Cardiac fibroblast (primary cell): ENCODE measurements at places on chromosomes 12 and 14.
A peak's percentile ranks its signal among the peaks of the same experiment; 100 is the strongest.

DNA sequence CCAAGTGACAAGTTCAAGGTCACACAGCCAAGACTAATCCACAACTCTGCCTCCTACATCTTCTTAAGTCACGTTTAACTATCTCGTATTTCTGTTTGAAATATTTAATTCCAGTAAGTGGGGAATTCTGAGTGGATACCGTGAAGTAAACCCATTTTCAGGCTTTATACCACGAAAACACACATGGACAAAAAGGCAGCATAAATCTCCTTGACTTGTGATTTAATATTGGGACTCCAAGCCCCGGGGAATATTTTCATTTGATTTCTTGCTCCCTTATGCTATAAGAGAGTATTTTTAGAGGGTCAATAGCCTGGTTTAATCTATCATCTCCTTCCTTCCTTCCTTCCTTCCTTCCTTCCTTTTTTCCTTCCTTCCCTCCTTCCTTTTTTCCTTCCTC lies 716.7 kb downstream of the VRK1 start:
- DNase-seq: no peak

- DNase-seq: no peak
Measured at GRCh38 chr12:52587563-52587962, 13.7 kb downstream of the KRT72 start.

GRCh38 chr12:26001530-26001929 lies 43.0 kb downstream of the RASSF8 start:
- DNase-seq: no peak

- DNase-seq: no peak
Measured at GRCh38 chr12:72075401-72075800, 136.8 kb downstream of the TPH2 start.

- DNase-seq: peak; percentile 50
Measured at GRCh38 chr12:114425031-114425626, 19.2 kb upstream of the TBX5 start.

DNA sequence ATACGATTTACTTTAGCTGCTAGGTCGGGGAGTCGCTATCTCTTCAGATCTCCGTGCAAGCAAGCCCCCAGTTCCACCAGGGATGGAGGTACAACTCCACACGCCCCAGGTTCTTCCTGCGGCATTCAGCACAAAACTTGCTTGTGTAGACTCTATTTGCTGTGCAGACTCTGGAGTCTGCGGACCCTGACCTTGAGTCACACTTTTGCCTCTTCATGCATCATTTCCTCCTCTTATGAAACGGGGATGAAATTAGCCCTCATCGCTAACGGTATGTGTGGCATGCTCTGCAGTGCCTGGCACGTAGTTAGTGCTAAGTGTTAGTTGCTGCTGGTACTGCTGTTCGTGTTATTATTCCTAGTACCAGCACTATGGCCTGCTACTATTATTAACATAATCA lies 84.4 kb downstream of the TMEM132D start:
- DNase-seq: no peak

- DNase-seq: no peak
Measured at GRCh38 chr12:76124456-76124855, 40.0 kb upstream of the NAP1L1 start.

- no peak for DNase-seq
Measured at GRCh38 chr14:45048385-45048784, 35.5 kb upstream of the PRPF39 start.

DNA sequence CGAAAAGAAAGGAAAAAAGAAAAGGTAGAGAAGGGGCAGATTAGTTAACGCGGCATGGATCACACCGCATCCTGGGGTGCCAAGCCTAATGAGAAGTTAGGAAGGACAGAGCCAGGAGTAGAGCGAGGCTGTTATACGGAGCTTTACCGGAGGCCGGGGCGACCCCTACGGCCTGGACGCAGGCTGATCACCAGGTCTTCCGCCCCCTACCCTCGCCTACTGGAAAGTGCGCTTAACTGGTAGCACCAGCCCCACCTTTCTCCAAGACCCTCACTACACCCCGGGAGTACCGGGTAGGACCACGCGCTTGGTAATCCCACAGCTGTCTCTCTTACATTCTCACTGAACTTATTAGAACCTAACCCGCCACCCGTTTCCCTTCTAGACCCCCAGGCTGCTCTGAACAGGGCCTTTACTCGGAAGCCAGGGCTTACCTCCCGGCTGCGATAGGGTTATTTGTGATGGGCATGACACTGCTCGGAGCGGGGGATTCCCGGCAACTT lies 33.8 kb downstream of the WBP11 start:
- DNase-seq: peak; percentile 41

DNA sequence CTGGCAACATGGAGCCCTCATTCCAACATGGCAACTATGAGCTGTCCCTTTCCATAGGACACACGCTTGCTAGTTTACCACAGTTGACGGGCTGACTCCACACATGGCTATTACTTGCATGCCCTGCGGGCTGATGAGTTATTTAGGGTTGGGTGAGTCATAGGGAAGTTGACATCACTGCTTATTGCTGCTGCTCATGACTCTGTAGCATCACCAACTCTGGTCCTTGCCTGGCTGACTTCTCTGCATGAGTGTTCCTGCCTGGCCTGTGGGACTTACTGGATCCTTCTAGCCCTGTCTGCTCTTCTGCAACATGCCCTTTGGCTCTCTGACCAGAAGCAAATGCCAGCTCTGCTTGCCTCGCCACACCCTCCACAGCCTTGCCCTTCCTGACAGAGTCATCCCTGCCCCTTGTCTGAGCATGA lies 199.5 kb downstream of the ANO6 start:
- peak; percentile 91 for DNase-seq

GRCh38 chr12:12079291-12079690 lies 8.6 kb downstream of the BCL2L14 start:
- DNase-seq: peak; percentile 39

DNA sequence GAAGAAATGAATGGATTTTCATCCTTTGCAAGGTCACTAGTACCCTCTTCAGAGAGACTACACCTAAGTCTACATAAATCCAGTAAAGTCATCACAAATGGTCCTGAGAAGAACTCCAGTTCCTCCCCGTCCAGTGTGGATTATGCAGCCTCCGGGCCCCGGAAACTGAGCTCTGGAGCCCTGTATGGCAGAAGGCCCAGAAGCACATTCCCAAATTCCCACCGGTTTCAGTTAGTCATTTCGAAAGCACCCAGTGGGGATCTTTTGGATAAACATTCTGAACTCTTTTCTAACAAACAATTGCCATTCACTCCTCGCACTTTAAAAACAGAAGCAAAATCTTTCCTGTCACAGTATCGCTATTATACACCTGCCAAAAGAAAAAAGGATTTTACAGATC lies 40.8 kb downstream of the SPATA7 start:
- peak; percentile 66 for DNase-seq

GRCh38 chr14:55399852-55400251 lies 11.8 kb downstream of the ATG14 start:
- no peak for DNase-seq

GRCh38 chr12:128973883-128974681 lies 120.8 kb downstream of the GLT1D1 start:
- DNase-seq: no peak

DNA sequence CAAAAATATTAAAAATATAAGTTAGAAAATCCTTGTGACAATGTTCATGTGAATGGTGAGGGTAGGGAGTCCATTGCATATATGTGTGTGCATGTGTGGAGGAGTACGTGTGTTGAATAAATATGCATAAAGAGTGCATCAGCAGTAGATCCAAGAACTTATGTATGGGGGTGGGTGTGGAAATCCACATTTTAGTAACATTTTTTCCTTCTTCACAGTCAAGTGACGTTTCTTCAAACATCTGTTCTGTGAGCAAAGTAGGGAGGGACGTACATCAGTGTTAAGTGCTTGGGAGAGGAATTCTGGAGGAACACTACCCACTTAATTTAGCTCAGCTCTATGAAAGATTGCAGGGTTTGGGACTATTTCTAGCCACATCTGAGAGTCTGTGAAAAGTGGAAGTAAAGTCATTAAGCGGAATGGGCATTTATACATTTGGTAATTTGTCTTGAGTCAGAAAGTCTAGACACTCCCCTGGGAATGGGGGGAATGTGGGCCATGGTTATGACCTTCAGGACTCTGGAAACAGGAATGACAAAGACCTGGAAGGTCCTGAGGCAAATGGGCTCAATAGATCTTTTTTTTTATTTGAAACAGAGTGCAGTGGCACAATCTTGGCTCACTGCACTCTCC lies 156.4 kb upstream of the PLXNC1 start:
- DNase-seq: no peak

DNA sequence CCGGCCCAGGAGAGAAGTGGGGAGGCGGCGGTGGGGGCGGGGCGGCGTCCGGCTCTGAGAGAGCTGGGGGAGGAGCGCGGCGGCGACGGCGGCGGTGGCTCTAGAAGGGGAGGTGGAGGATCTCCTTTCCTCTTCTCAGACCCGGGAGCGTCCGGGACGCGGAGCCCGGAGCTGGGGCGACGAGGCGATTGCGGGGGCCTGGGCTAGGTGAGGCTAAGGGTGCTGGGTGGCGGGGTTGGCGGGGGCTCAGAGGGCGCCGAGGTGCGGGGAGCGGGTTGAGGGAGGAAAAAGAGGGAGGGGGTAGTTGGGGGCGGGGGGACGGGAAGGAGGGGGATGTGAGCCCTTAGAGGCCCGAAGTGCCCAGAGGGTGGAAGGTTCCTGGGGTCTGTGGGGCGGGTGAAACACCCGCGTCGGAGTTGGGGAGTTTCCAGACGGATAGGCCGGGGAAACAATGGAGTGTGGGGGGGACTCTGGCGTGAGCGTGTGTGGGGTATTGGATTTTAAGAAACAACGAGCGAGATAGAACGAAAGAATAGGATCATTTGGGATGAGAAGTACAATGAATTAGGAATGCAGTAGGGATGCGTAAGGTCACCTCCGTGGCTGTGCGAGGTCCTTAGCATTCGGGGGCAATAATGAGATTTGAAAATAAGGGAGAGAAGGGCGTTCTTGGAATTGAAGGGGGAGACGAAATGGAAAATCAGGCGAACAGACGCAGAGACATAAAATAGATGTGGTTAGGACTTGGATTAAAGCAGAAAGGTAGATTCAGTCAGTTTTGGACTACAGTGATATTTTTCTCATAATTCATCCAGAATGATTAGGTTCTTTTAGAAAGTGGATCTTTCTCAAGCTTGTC lies at the start of gene SPATS2:
SPATS2 (plus strand) TSS at position 82 of the 859 bp plus-strand sequence. CDS start 93,551 bp downstream, outside the sequence.
- peak; percentile 46 for DNase-seq

- peak; percentile 43 for DNase-seq
Measured at GRCh38 chr12:52907092-52907810, 2.4 kb upstream of the KRT8 start.

DNA sequence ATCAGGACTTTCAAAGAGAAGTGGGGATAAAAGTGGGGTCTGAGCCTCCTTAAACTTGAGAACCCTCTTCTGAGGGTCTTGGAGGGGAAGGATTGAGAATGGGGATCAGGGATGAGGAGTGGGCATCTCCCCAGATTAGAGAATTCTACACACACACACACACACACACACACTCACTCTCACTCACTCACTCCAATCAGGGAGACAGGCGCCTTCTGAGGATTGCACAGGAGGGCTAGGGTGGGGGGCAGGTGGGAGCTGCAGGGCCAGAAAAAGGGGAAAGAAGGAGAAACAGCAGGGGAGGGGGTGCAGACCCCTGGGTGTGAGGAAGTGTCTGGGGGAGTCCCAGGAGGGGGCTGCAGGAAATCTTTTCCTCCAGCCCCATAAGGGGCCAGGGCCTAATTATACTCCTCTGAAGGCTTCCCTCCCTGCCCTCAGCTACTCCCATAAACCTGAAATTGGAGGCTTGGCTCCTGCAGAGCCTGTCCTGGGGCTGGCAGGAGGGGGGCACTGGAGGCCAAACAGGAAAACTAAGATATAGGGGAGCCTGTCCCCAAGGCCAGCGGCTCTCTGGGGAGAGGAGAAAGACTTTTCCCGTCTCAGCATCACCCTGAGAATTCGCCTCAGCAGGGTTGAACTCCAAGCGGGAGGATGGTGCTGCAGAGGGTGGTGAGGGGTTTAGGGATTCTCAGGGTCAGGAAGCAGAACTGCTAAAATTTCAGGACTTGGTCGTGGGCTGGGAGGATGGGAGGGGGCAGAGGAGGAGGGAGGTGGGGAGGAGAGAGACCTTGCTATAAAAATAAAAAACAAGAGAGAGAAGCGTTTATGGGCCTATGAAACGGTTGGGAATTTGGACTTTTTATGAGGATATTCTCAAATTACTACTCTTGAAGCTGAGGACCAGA lies 1.6 kb downstream of the HOXC9 start:
- no peak for DNase-seq

- DNase-seq: peak; percentile 75
Measured at GRCh38 chr14:93219103-93219726, 12.2 kb downstream of the UBR7 start.

- DNase-seq: no peak
Measured at GRCh38 chr12:19489168-19489567, 49.9 kb downstream of the AEBP2 start.

DNA sequence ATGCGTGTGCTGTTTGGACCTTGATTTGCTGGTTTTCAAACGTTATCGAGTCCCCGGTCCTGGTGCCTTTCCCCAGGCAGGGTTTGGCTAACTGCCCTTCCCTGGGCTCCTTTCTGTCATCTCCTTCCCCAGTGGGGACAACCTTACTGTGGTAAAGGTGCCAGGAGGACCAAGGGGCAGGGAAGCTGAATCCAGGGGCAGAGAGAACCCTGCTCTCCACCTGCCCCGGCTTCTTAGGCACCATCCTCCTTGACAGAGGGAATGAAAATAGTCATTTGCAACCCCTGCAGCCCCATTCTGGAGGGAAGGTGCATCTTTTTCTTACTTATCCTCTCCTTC lies 5.0 kb downstream of the CEBPE start:
- no peak for DNase-seq

DNA sequence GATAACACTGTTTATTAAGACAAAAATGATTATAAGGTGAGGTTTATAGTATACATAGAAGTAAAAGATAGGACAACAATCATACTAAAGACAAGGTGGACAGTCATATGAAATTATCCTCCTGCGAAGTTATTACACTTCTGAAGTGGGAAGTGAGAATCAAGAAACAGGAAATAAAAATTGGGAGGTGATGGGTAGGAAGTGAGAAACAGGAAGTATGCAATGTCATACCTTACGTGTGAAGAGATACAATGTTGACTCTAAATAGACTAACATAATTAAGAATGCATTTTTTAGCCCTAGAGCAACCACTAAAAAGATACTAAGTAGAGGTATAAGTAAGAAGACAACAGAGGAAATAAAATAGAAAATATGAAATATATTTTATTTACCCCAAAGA lies 43.7 kb downstream of the GRIN2B start:
- DNase-seq: no peak
